ENCODE measurements at places on chromosomes 16 and 17.

GRCh38 chr16:48217708-48218107 is 26.4 kb upstream of the LONP2 start:
- no peak for DNase-seq

GRCh38 chr16:25372716-25373115 is 115.1 kb upstream of the ZKSCAN2 start:
- DNase-seq: no peak

GRCh38 chr17:9343516-9343915 is 232.1 kb downstream of the STX8 start:
- no peak for DNase-seq

- peak; percentile 65 for DNase-seq
Measured at GRCh38 chr16:68737730-68738629, 888 bp downstream of the CDH1 start.

- DNase-seq: no peak
Measured at GRCh38 chr17:36647636-36648035, 46.3 kb downstream of the MRM1 start.

- DNase-seq: no peak
Measured at GRCh38 chr16:66849549-66849948, 5.3 kb downstream of the CA7 start.
